ENCODE measurements at places on chromosomes 1 and 21.

- no peak for DNase-seq
Observed at GRCh38 chr1:79431340-79431739, 424.8 kb upstream of the ADGRL4 start.

DNA sequence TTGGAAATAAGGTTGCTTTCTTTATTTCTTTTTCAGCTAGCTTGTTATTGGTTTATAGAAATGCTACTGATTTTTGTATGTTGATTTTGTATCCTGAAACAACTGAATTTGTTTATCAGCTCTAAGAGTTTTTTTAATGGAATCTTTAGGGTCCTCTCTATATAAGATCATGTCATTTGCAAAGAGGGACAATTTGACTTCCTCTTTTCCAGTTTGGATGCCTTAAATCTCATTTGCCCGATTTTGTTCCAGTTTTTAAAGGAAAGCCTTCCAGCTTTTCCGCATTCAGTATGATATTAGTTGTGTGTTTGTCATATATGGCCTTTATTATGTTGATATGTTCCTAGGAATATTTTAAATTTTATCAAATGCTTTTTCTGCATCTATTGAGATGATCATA lies 31.7 kb downstream of the SLC35A3 start:
- no peak for DNase-seq

DNA sequence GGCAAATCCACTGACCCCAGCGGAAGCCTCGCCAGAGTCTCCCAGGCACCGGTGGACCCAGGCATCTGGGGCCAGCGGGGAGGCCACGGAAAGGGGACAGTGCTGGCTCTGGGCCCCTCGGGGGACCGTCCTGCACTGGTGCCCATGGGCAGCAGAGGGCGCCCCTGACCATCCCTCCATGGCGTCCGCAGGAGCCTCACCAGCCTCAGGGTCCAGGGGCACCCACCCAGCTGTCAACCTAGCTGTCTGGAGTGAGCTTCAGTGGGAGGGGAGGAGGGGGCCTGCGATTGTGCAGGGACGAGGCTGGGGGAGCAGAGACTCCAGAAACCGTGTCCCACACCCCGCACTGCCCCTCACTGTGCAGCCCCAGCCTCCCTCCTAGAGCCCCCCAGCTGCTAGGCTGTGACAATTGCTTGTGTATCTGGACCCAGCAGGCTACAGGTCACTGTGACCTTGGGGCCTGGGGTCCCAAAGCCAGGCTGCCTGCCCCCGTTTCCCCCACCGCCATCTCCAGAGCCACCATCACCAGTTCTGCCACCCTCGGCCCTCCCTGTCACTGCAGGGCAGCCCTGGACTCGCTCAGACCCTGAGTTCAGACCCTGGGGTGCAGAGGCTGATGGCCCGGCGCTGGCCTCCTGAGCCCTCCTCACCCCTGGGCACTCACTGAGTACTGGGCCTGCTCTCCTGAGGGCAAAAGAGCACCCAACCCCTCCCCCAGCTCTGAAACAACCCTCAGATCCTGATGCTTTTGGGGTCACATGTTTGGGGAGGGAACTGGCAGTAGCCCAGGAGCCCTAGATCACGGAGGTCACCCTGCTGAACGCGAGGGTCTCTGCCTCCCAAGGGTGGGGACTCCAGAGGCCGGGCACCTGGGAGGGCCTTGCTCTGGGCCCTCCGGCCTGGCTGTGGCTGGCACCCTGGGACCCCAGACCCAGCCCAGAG lies 10.6 kb upstream of the COL6A1 start:
- no peak for DNase-seq

GRCh38 chr1:202131956-202132821 lies 9.5 kb downstream of the GPR37L1 start:
- peak; percentile 61 for DNase-seq

DNA sequence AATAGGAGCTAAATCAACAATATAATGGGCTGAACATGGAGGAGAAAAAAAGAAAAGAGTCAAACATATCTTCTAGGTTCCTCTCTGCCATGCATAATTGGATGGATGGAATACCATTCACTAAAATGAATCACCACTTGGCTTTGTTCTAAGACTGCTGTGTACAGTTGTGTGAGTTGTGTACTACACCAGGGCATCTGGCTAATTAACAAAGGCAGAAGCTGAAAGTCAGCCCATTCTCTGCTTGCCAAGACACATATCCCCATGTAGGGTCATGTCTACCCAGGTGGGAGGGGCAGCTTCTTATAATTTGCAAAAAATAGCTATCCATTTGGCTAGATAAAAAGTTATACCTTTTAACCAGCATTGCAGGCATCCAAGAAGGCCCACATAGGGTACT lies 21.0 kb downstream of the JUN start:
- no peak for DNase-seq

- no peak for DNase-seq
Observed at GRCh38 chr21:41601573-41602368, 93.8 kb upstream of the TMPRSS2 start.

DNA sequence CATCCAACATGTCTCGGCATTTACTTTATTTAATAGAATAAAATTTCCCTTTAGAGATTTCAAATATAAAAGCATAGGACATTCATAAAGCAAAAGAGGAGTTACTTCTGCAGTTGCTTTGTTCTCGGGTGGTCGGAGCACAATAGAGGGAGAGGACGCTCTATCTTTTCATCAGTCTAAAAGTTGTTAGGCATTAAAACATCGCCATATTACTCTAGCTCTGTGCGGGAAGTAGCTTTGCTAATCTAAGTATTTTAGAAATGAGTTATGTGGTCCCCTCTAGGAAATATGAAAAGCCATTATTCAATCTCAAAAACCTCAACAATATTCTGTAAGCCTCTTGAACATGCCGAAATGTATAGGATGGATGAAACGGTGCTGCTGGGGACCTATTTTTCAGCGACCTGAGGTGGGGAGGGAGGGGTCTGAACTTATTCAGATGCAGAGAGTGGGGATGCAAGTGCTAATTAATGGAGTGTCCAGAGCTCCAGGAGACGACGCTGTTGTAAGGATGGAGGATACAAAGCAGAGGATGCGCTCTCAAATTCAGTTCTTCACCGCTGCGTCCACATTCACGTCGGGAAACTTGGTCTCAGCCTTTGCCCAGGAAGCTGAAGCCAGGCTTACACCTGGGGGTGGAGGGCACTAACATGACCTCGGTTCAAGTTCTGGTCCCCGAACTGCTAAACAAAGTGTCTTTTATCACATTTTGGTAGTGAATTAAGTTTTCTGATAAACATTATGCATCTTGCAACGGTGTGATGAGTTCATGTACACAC lies 6.3 kb downstream of the CDKN2C start:
- no peak for DNase-seq

GRCh38 chr1:233090746-233091494 lies 140.5 kb downstream of the NTPCR start:
- DNase-seq = no peak

- DNase-seq = no peak
Observed at GRCh38 chr1:76892675-76893074, 25.4 kb downstream of the ST6GALNAC5 start.

GRCh38 chr1:201006450-201006849 lies 17.1 kb downstream of the KIF21B start:
- no peak for DNase-seq

GRCh38 chr1:228794173-228794572 lies 58.9 kb downstream of the RHOU start:
- DNase-seq = no peak

- no peak for DNase-seq
Observed at GRCh38 chr1:149997585-149998262, 12.8 kb downstream of the OTUD7B start.

- DNase-seq = no peak
Observed at GRCh38 chr21:14405962-14406361, 23.0 kb upstream of the HSPA13 start.

DNA sequence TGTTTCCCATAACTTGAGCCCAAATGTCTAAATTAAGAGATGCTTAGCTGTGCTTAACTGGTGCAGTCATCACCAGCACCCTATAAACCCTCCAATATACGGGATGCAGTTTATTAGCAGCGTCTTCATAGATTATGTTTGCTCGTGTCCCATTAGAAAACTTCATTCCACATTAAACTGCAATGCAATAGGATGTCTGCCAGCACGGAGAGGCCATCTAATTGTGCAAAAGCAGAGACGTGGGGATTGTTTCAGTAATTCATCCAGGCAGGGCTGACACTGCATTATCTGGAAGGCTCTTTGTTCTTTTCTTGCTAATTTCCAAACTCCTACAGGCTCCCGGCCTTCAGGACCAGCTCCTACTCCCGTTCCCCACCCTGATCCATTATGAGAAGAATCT lies 89.5 kb downstream of the CSMD2 start:
- DNase-seq = no peak

DNA sequence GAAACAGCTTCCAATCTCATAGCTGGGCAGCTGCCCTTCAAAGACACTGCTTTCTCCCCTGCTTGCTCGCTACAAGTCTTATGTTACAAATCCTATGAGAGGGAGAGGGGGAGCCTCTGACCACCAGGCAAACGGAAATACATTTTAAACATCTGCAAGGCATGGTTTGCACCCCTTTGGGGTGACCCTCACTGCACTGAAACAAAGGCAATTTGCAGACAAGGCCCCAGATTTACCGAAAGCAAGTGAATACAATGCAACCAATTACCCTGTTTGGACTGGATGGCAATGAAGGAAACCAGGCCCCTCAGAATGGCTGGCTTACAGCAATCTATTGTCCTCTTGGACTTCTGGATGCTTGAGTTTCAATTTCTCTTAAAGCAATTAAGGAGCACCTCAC lies 11.8 kb upstream of the ATP13A2 start:
- no peak for DNase-seq

DNA sequence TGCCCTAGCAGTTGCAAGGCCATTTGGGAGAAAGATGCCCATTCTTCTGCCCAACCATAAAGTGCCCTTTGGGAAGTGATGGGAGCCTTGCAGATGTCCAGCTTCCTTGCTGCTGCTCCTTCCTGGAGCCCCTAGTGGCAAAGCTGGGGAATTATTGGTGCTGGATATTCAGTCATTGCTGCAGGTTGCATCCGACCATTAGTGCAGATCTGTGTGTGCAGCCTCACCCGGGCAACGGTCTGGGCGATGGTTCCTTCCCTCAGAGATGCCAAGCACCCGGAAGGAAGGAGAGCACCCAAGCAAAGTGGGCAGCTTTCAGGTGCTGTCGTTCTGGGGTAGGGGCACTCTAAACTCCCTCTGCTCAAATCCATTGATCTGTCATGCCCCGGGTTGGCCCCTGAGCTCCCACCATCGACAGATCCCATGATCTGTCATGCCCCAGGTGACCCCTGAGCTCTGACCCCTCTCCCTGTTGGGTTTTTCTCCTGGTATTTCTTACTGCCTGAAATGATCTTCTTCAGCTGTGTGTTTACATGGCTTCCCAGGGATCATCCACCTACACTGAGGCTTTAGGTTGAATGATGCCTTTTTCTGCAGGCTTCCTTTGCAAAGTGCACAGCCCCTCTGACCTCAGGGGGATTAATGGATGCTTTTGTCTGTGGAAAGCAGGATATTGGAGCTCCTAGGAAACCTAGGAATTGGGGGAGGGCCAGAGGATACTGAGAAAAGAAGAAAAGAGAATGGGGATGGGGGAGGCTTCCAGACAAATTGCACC lies 467.5 kb downstream of the PTPRU start:
- DNase-seq = peak; percentile 14

DNA sequence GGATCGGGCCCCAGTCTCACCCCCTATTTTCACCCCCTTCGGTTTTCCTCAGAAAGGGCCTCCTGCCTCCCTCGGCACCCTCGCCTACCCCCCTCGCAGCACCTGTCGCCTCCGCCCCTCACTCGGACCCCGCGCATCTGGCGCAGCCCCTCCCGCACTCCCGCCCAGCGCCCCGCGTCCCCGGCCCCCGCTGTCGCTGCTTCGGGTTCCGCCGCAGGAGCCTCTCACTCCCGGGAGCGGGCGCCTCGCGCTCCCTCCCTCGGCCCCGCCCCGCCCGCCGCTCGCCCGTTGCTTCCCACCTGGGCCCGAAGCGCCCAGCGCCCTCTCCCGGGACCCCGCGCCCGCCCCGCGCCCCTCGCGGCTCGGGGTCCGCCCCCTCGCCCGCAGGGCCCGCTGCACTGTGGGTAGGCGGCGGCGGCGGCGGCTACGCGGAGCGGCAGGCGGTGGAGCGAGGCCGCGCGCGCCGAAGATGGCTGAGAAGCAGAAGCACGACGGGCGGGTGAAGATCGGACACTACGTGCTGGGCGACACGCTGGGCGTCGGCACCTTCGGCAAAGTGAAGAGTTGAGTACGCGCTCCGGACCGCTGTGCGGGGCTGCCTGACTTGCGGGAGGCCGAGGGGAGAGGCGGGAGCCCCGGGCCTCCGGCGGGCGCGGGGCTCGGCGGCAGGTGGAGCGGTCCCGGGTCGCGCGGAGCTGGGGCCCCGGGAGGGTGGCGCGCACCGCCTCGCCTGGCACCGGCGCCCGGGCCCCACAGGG lies at the start of gene PRKAA2:
PRKAA2 (plus strand) TSS at position 396 of the 758 bp plus-strand sequence; CDS start at position 470, 74 bp downstream.
- DNase-seq = peak; percentile 26
